ENCODE measurements at places on chromosomes 2 and 18.
A peak's percentile ranks its signal among the peaks of the same experiment; 100 is the strongest.

GRCh38 chr2:169704160-169704708, 10.0 kb downstream of the PHOSPHO2 start:
- no peaks in the 10 kb centered on the region for H3K4me1 ChIP-seq
- no peak overlapping the region for H3K27ac ChIP-seq
- peaks cover 9% of the 10 kb centered on the region for H3K36me3 ChIP-seq
- H3K27me3 ChIP-seq = no peaks in the 10 kb centered on the region

GRCh38 chr2:157473581-157473980, 29.7 kb upstream of the CYTIP start:
- H3K27ac ChIP-seq = peak overlapping the region; percentile 78
- peaks cover 89% of the 10 kb centered on the region for H3K4me1 ChIP-seq
- no peaks in the 10 kb centered on the region for H3K27me3 ChIP-seq
- H3K4me3 ChIP-seq = no peak overlapping the region

DNA sequence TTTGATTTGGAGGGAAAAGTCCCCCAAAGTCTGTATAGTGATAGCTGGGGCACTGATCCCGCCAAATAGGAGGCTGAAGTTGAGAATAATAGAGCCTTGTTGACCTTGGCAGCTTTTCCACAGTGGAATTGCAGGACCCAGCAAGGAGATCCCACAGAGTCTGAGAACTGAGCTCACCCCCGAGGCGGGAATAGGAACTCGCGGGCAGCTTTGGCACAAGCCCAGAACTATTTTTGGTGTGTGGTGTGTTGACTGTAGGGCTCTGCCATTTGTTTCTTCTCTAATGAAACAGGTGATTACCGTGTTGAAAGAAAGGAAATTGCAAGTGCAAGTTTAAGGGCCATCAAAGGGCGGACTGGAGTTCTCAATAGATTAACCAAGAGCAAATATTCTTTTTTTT, 34.0 kb downstream of the SH3RF3 start:
- no peaks in the 10 kb centered on the region for H3K36me3 ChIP-seq
- H3K4me1 ChIP-seq = no peaks in the 10 kb centered on the region
- peaks cover 35% of the 10 kb centered on the region for H3K27me3 ChIP-seq
- H3K27ac ChIP-seq = no peak overlapping the region
- no peak overlapping the region for H3K4me3 ChIP-seq
- no peak for DNase-seq

GRCh38 chr2:45276914-45277313, 267.7 kb upstream of the SIX2 start:
- H3K27ac ChIP-seq = no peak overlapping the region
- peaks cover 2% of the 10 kb centered on the region for H3K4me1 ChIP-seq
- no peaks in the 10 kb centered on the region for H3K36me3 ChIP-seq
- no peak overlapping the region for H3K4me3 ChIP-seq
- no peak for DNase-seq
- peaks cover 22% of the 10 kb centered on the region for H3K27me3 ChIP-seq

DNA sequence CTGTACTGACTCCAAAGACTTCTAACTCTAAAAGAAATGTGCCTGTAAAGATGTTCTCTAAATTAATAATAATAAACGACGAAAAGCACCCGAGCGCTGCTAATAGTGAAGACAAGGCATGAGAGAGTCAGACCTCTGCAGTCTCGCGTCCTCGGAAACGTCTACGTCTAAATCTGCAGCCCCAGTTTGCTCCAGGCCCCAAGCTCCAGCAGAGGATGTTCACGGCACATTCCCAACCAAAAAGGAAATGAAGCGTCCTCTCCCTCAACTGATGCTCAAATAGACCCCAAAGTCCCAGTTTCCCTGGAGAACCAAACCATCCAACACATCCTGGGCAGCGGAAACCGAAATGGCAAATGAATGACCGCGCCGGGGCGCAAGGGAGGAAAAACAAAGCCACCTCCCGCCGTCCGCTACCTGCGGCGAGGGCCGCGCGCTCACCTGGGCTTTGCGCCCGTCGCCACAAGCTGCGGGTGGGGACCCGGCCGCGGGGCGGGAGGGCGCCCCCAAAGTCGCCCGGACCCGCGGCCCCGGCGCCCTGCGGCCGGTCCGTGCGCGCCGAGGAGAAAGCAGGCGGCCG, 47.1 kb upstream of the CCDC150 start:
- peaks cover 8% of the 10 kb centered on the region for H3K4me1 ChIP-seq
- peaks cover 81% of the 10 kb centered on the region for H3K27me3 ChIP-seq
- H3K4me3 ChIP-seq = peak overlapping the region; percentile 71
- no peak overlapping the region for H3K27ac ChIP-seq

GRCh38 chr2:103873716-103874351, 980.1 kb upstream of the POU3F3 start:
- H3K36me3 ChIP-seq = no peaks in the 10 kb centered on the region
- no peak for DNase-seq
- no peak overlapping the region for H3K4me3 ChIP-seq
- no peaks in the 10 kb centered on the region for H3K4me1 ChIP-seq

Data from activated CD8-positive, alpha-beta memory T cell treated with anti-CD3 and anti-CD28 coated beads, Interleukin-2, amount 10 ng/mL, durations not matched to agents 7 days and 5 days (primary cell).